ENCODE measurements at places on chromosomes 11 and 22.

DNA sequence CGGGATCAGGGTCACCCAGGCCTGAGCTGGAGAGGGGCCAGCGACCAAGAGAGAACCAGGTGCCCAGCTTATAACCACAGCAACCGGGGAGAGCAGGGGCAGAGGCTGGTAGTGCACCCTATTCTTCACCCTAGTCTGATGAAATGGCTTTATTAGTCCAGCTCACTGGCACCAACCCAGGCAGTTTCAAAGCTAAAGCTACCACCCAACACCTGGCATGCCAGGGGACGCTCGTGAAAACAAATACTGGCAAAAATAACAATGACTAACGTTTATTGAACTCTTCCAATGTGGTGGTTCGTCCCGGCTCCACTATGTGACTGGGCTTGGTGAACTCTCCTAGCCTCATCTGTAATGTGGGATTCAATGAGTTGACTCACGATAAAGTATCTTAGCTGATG lies 30.6 kb downstream of the SCGB1A1 start:
- no peak for DNase-seq

DNA sequence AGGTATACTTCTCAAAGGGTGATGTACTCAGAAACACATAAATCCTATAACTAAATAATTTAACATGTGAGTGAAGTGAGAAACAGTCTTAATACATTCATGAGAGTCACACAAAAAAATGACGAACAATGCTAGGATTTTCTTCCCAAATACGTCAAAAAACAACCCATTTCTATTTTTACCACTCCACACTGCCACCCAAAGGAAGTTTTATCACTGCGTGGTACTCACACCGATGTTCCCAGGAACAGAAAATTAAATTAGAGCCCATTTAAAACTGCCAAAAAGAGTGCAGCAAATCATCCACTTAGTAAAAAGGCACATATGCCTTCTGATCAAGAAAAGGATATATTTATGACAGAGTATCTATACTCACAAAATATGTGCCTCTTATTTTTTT lies 710.9 kb upstream of the FAT3 start:
- DNase-seq = no peak

- DNase-seq = no peak
Measured at GRCh38 chr11:8988329-8989234, 15.2 kb downstream of the NRIP3 start.

DNA sequence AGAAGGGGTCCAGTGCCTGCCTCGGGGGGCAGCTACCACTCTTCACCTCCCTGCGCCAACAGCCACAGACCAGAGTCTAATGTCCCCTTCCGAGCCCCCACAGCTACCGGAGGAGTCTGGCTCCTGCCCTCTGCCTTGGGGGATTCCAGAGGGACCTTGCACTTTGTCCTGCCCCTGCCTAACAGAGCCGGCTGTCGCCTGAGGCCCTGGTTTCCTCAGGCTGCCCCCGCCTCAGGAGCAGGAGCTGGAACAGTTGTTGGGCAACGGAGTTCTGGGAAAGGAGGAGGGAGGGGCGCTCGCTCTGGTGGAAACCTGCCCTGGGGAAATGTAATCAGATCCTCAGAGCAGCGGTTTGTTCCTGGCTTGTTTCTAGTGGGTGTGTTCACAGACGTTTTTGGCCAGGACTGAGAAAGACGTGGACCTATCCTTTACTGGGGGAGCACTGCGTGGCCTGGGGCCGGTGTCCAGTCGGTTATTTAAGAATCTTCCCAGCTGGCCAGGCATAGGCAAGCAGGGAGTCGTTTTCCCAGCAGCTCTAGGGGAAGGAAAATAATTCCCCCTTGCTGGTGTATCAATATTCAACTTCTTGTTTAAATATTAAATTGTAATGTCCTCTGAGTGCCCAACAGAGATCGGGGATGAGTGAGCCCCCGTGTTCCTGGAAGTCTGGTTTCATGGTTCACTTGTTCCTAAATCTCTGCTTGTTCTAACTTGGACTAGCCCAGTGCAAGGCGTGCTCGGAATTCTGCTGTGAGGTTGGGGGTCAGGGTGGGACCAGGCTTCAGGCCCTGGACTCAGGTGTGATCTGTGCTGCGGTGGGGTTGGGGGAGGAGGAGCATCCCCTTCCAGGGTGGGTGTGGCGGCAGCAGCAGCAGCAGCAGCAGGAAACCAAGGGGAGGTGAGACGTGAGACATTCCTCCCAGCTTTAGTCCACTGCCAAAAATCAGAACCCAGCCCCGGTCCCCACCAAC lies 32.1 kb downstream of the A4GALT start:
- DNase-seq = peak; percentile 79

DNA sequence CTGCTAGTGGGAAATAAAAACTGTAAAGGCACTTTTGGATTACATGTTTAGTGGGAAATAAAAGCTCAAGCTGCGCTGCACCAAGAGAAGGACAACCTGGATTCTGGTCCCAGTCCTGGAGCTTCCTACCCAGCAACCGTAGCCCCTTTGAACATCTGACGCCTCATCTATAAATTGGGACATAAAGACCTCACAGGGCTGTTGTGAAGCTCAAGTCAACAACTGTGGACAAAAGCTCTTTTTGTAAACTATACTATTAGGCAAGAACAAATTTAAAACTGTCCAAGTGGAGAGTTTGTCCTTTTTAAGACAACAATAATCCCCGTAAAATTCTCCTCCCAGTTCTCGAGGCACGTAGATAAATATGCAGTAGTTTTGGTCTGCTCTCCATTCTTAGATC lies 17.6 kb upstream of the PCF11 start:
- no peak for DNase-seq

GRCh38 chr11:10742460-10743208 lies 8.4 kb upstream of the CTR9 start:
- DNase-seq = no peak

DNA sequence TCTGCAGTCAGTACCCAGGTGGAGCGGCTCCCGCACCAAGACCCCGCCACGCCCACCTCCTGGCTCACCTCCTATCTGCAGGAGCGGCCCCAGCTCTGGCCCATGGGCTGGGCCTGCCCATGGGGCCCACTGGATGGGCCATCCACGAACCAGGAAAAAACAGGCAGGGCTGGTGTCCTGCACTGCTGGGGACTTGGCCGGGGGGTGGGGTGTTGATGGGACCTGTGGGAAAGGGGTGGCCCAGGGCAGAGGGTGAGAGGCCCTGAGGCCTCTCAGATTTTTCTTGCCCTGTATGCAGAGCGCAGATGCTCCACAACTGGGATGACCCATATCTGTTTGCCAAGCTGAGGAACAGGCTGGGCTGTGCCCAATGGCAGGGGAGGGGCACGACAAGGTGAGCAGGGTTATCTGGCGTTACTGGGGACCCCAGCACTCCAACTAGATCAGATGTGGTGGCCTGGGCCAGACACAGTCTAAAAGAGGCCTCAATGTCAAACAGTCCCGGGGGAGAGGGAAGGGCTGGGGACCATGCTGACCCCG lies 2.7 kb upstream of the PIM3 start:
- DNase-seq = no peak

DNA sequence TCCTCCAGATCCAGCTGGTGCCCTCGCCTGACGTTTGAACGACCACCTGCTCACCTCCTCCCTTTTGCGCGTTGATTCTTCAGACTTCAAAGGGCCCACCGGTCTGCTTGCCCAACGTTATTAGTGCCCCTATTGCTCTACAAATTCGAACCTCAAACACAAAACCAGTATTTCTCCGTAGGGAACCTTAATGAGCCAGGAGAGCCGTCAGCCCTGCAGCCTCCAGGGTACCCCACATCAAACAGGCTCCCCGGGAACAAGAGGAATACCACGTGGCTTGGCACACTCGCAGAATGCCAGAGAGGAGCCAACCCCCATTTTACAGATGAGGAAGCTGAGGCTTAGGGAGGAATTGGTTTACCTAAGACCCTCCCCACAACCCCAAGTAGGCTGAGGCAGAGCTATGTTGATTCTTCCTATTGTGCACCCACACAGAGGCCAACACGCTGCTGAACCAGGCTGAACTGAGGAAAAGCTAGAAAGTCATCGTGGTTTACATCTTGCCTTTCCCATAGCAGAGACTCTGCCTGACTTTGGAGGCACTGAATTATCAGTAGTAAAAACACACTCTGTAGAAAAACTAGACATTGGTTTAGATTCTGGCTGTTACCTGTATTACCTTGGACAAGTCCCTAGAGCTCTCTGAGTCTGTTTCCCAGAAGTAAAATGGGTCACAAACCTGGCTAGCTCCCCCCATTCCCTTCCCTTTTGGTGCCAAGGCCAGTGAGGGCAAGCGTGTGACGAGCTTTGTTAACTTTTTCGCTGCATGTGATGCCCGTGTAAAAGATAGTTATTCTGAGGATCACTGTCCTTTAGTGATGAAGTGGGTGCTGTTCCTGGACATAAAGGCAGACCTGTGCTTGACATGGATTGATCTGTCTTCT lies 764 bp downstream of the TKFC start:
- no peak for DNase-seq

GRCh38 chr11:33000181-33000580 lies 15.5 kb upstream of the DEPDC7 start:
- DNase-seq = no peak

DNA sequence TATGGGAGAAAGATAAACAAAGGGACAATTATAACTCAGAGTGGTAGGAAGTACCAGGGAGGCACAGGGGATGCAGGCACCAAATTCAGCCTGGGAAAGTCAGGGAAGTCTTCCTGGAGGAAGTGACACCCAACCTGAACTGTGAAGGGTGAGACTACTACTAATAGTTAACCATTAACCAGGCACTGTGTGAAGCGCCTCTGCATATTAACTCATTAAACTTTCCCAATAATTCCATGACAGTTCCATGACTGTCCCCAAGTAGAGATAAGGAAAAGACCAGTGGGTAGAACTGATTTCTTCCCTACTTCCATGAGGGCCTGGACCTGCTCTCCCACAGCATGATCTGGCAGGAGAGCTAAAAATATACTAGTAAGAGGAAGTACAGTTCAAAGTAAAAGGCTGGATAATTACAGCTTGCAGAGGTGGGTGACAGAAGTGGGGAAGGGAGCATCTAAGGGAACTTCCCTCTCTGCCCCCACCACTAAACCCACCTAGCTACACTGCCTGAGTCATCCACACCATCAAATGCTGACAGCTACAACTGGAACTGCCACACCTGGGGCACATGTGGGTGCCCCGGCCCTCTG lies 4.7 kb upstream of the AP1B1 start:
- no peak for DNase-seq

DNA sequence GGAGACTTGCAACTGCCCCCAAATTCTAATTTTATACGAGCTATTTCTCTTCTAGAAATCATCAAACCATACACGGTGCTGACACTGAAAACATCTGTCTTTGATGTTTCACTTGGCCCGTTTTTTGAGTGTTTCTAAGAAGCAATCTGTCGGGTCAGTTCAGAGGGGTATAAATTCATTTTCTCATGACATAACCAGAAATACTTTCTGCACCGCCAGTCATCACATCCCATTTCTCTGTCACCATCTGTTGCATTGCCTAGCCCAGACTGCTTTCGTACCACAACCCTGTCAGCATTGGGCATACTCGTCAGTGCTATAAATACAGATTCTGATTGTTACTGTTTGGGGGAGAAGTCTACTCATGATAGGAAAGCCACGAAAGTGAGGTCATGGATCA lies 63.1 kb upstream of the CCDC90B start:
- DNase-seq = no peak

DNA sequence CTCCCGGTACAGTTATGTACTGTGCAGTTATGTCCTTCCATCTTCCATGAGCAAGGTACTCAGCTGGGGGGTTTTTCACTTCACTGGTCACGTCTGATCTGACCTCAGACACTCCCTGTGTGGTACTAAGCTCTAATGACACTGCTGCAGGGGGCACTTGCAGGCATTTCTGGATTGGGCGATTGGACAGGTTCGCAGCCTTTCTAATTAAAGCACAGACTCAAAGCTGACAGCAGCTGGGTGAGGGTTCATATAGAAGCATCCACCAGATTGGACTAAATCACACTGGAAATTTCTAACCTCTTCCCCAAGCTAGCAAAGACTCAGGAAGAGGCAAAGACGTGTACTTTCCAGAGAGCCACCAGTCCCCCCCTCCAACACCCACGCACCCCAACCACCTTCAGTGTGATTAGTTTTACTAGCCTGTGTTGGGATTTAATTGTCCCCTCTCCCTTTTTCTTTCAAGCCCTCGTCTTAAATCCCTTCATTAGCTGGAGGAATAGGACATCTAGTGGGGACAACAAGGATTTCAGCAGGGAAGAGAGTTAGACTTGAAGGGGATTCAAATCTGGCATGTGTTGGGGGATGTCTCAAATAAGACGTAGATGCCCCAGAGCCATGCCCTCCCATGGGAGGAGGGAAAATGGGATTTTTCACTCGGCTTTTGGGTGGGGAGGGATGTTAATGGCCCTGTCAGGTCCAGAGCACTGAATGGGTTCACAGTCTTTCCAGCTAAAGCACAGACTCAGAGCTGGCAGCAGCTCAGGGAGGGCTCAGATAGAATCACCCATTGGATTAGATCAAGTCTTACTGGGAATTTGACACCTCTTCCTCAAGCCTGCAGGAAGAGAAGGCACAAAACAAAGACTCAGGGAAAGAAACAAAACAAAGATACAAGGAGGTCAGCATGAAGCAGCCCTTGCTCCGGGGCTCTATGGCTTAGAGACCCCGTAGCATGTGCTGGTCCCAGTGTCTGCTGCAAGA lies 10.9 kb downstream of the INS start:
- no peak for DNase-seq

DNA sequence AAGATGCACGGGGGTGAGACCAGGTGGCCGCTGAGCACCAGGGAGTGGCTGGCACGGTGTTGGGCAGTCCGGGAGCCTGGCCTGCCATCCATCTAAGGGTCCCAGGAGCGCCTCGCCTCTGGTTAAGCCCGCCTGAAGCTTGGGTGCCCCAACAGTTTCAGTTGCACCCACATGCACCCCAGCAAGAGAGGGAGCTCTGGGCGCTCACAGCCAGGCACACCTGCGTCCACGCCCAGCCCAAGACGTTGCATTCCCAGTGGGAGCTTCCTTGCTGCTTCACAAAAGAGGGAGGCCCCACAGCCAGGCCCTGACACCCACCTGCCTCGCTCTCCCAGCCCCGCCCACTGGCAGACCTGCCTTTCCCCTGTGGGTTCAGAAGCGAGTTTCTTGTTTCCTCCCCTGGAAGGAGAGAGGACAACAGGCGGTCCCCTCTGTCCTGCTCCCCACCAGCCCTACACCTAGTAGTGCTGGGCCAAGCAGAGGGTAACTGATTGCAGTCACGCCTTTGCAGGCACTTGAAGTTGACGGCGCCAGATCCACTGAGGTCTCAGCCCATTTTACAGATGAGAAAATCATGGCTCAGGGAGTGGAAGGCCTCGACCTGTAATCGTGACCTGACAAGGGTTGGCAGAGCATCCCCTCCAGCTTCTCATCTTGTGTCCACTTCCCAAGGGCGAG lies 35.4 kb downstream of the OSBPL5 start:
- no peak for DNase-seq

- DNase-seq = no peak
Measured at GRCh38 chr11:115389790-115390189, 114.4 kb downstream of the CADM1 start.

DNA sequence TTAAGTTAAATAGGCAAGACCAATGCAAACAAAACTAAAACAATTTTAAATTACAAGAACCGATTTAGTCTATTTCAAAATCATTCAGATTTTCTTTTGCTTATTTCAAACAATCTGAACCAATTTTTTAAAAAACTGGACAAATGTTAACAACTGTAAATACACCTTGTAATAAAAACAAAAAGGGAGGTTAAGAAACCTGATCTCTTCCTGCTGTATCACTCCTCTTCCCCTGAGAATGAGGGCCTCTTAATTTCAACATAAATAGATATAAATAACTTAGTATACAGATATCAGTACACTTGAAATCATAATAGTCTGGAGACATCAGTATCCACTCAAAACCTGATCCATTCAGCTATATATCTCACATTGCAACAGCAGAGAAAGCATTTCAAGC lies 346.6 kb downstream of the TTC28 start:
- no peak for DNase-seq
